GM04503 (cell line): ENCODE measurements at places on chromosomes 7 and 10.

- no peak for DNase-seq
These were observed 50.9 kb downstream of the CCDC3 start for GRCh38 chr10:12950583-12951128.

DNA sequence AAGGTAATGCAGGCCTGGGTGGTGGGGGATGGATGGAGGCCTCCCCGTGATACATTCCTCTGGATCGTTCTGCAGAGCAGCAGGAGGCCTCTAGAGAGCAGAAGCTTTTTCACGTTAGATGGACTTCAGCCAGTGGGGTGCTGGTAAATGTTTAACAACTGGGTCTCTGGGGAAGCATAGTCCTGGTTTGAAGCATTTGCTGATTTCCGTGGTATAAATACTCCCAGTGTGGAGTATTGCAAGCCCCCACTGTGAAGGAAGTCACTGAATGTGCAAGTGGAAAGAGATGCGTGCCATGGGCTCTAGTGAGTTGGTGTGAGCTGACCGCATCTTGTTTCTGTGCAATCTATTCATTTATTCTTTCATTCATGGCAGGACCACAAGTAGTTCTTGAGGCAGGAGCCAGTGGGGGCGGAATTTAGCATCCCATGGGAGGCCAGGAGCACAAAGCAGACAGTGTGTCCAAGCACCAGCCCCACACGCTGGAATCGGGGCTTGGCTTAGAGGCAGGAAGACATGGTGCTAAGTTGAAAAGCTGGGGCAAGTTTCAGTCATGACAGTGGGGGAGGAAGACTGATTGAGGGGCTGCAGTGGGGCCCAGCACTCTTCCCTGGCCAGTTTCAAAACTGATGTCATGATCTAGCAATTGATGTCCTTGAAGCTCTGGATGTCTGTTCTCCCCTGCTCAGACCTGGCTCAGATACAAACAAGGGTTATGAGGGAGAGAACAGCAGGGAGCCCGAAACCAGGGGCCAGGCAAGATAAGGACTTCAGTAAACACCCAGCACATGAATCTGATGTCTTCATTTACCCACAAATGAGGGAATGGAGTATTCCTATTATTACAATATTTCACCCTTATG is 280.9 kb upstream of the LYZL1 start:
- no peak for DNase-seq

DNA sequence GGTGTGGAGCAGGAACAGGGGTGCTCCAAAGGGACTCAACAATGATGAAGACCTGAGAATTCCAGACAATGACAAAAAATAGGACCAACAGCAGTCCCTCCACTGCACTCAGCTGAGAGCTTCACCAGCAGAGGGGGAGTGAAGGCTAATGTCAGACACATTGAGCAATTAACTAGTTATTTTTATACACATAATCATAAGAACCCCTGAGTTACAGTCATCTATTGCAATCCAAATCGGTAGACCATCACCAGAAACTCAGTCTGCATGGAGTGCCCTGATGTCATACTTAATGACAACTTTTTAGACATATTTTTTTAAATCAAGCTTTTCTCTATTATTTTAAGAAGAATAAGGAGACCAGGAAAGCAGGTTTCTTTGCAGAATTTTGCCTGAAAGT is 30.6 kb upstream of the IKZF1 start:
- DNase-seq = no peak

DNA sequence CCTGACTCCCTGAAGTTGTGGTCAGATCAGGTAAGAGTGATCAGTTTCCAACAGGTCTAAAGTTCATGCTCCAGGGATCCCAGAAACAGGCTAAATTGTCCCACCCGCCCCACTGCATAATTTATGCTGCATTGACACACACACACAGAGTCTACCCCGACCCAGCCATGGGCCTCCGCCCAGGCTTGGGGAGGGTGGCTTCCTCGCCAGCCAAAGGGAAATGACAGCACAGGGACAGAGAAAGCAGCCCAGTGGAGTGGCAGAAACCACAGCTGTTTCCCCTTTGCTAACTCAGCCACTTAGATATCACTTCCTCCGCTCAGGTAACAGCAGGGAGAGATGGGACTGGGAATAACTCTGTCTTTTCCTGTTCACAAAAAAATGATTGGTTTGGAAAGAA is 9.4 kb downstream of the SH3PXD2A start:
- no peak for DNase-seq

GRCh38 chr7:5213286-5213645 is 23.2 kb downstream of the WIPI2 start:
- DNase-seq = no peak

GRCh38 chr7:54180796-54181195 is 361.4 kb upstream of the VSTM2A start:
- DNase-seq = no peak

- DNase-seq = no peak
These were observed 85.8 kb downstream of the HGF start for GRCh38 chr7:81684033-81684432.

GRCh38 chr10:122307669-122308416 is 36.7 kb downstream of the BTBD16 start:
- peak; percentile 91 for DNase-seq

- no peak for DNase-seq
These were observed 31.7 kb downstream of the TECTB start for GRCh38 chr10:112314822-112315474.

DNA sequence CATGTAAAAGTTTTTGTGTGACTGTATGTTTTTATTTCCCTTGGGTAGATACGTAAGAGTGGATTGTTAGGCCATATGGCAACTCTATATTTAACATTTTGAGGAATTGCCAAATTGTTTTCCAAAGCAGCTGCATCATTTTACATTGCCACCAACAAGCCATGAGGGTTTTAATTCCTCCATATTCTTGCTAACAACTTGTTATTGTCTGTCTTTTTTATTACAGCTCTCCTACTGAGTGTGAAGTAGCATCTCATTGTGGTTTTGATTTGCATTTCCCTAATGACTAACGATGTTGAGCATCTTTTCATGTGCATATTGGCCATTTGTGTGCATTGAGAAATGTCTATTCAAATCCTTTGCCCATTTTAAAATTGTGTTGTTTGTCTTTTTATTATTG is 94.9 kb downstream of the CARD11 start:
- no peak for DNase-seq

GRCh38 chr7:134452419-134452838 is 6.5 kb downstream of the AKR1B1 start:
- no peak for DNase-seq

DNA sequence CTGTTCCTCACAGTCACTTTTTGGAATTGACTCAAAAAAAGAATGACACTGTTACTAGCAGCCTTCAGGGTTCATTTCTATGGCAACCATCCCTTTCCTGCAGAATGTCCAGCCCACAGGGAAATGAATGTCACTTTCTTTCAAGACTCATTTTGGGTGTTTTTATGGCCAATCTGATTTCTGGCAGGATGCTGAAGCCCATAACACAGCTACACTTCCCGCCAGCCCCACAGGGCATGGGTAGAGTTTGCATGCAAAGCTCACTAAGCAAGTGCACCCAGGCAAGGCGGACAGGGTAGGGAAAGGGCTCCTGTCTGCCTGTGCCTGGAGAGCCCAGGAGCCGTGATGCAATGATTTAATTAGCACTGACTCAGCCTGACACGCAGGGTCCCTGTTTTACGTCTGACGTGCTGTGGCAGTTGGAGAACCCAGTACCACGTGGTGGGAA is 26.1 kb upstream of the GPAM start:
- DNase-seq = peak; percentile 47

- no peak for DNase-seq
These were observed 21.4 kb upstream of the CHST12 start for GRCh38 chr7:2381881-2382509.

DNA sequence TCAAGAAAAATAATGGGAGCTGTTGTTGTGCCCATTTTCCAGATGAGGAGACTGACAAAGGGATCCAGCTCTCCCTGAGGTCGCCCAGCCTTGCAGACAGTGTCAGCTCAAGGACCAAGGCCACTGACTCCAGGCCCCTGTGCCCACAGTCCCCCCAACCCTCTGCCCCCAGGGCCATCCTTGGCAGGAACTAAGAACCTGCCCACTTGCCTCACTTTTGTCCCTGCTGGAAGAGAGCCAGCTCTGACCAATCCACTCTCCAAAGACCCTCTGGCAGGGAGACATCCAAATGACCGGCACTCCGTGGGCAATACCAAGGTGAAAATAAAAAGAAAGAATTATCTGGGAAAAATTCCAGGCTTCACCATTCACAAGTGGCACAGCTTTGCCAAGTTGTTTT is 101.3 kb downstream of the TCERG1L start:
- DNase-seq = no peak

GRCh38 chr10:130623680-130624267 is 487.6 kb downstream of the GLRX3 start:
- DNase-seq = no peak

GRCh38 chr7:40586197-40586596 is 451.4 kb downstream of the SUGCT start:
- no peak for DNase-seq

- DNase-seq = no peak
These were observed 164.3 kb upstream of the FAM3C start for GRCh38 chr7:121560267-121560990.

DNA sequence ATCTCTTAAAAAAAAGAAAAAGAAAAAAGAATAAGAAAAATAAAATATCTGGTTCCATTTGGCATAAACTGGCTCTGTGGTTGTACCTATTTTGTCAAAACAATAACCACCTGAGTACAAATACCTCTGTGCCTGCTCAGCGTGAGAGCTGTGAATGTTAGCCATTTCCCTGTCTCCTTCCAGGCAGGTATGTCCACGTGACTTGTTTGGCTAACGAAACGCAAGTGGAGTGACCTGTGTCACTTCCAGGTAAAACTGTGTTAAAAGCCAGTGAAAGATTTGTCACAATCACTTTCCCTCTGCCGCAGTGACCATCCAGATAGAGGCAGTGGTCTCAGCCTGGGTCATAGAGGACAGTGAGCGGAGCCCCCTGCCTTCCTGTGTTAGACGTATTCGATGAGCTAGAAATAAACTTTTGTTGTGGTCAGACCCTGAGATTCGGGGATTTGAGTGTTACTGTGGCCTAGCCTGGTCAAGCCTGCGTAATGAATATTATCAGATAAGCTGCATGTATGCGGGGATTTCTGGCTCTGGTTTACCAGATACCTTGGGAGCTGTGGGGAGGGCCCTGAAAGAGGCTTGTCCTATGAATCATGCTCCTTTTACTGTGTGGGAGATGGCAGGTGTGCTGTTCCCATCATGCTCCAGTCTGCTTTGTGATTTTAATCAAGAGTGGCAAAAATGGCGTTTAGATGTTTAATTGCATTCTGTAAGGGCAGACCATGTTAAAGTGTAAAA is 3.8 kb downstream of the PTER start:
- DNase-seq = no peak

DNA sequence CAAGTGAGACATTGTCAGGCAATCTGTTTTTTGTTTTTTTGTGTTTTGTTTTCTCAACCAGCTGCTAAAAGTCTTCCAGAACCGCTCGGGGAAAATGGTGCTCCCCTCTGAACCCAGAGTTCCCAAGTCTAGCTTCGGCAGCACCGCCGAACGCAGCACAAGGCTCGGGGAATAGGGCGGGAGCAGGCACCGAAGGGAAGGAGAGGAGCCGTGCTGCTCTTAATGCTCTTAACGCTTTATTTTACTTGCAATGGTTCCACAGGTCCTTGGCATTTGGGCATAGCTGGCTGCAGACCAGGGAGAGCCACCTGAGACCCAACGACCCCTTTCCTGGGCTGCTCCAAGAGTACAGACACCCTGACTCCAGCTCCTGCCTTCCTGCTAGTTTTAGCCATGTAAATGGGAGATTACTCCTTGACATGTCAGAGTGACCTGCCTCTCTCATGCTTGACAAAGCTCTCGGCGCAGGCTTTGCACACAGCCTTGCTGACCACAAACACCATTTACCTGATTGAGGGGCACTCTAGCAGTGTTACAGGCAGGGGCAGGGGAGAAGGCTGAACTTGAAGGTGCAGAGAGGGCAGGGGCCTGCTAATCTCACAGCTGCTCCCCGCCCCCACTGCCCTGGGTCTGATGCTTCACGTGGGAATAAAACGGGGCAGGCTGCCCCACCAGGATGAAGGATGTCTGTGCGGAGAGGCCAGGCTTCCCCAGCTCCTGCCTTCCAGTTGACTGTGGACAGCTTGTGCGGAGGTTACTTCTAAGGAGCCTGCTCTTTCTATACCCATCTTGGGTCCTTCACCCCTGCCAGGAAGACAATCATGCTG is 58.6 kb upstream of the EFCAB10 start:
- no peak for DNase-seq

DNA sequence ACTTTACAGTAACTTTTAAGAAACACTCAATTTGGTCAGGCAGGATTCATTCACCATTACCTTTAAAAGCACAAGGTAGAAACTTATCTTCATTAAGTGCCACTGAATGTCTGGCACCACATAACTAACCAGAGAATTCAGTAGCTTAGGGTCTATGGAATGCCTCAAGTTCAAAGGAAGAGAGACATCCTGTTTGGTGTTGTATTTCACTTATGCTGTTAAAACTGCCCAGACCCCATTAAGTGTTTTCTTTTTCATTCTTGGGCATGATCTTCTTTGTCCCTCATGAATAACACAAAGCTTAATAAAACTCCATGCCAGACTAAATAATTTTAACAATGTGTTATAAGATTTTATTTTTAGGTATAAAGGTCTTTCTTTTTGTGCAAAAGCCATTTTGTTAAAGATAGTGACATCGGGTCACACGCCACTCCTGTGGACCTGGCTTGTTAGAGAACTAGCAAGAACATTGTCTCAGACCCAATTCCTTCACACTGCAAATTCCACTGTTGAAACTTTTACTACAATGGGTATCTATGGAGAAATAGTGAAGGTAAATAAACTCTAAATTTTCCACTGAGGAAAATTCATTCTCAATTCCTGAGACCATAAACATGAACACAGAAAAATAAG is 221.0 kb downstream of the TWIST1 start:
- no peak for DNase-seq

GRCh38 chr10:27252267-27253000 is 11.8 kb upstream of the ACBD5 start:
- DNase-seq = no peak

- DNase-seq = no peak
These were observed 29.1 kb downstream of the MKX start for GRCh38 chr10:27716521-27716920.

- DNase-seq = no peak
These were observed 17.2 kb upstream of the SLC26A4 start for GRCh38 chr7:107643407-107643806.

GRCh38 chr10:107971411-107971810 is 806.9 kb upstream of the SORCS1 start:
- DNase-seq = peak; percentile 33

DNA sequence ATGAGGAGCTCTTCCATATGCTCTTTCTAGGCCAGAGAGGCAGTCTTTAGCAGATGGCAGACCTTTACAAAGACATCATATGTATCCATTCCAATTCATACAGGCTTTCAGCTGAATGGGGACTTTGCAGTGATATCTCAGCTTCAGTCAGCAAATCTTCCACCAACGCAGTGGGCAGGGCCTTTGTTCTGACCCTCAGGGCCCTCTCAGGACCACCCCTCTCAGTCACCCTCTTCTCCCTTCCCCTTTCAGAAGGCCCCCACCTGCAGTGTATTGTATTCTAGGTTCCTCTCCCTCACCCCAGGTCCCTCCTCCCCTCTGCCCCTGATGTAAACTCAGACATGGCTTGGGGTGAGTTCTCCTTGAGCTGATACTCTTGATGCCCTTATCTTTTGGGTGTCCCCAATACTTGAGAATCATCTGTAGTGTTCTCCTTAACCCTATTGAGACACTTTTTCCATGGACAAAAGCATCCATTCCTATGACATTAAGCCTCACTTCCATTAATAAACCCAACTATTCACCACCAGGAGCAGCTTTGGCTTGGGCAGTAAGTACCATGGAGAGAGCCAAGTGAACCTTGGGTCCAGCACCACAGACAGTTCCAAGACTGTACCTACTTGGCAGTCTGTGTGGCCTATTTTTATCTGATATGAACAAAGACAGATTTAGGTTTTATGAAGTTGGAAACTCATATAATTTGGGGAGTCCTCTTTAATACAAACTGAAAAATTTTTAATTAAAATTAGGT is 62.7 kb downstream of the ADCYAP1R1 start:
- no peak for DNase-seq
